ENCODE measurements at places on chromosomes 1 and 21.

GRCh38 chr1:67608661-67609576 is 76.1 kb upstream of the GADD45A start:
- no peak for DNase-seq

- no peak for DNase-seq
Observed at GRCh38 chr1:66335125-66335524, 198.8 kb upstream of the SGIP1 start.

DNA sequence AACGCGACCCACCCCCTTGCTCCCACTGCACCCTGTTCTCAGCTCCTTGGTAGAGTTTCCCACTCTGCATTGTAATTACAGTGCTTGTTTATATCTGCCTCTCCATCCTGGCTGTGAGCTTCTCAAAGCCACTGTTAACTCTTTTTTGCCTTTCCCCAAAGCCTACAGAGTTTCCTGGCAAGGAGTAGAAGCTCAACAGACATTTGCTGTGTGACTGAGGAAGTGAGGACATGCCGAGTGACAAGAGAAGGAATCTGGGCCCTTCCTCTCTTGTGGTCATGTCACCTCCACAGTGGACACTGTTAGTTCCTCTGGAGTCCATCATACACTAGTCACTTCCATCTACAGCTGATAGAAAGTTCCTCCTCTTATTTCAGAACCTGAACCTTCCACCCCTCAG is 6.1 kb upstream of the IGSF8 start:
- no peak for DNase-seq

DNA sequence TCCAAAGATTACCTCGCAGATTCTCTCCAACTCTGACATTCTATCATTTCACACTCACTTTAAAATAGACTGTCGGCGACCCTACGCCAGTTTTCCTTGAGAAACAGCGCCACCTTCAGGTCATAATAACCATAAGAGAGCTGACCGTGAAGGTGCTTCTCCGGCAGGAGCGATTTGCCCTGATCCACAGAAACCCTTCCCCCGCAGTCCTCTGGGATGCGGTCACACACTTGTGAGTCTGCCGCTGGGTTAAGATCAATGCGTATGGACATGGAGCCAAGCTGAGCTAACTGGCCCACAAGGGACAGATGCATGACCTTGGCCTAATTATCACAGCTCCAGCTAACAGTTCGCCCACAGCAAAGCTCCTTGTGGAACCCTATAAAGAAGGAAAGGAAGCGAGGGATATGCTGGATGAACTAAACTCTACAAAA is 32.8 kb upstream of the IFNAR2 start:
- DNase-seq, result no peak

GRCh38 chr1:206705726-206706297 is 21.1 kb downstream of the MAPKAPK2 start:
- DNase-seq, result no peak

GRCh38 chr1:227895828-227896685 is 51.7 kb downstream of the WNT9A start:
- DNase-seq, result no peak

DNA sequence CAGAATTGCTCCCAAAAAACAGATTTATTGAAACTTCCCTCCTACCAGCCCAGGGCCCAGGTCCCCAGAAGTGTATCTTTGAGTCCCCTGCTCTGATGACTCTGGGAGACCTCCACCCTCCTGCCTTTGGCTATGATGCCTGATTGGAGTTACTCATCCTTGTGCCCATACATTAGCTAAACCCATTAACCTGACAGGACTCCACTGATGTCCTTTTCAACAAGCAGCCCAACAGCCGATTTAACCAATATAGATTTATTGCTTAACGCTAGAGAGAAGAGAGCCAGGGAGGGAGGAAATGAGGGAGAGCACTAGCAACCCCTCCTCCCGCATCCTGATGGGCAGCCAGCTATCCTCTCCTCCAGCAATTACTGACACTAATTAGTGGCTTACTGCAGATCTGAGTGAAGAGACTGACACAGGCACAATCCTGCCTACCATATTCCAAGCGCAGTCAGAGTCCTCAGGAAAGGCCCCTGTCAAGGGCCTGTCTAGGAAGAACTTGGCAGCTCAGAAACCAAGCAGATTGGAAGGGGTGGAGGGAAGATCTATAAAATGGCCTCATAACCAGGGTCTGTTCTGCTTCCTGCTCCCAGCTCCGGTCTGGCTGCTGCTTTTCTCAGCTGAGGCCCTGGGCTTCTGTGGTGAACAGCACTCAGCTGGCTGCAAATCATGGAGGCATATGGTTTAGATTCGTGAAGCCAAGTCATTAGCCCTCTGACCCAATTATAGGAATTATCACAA is 484.5 kb upstream of the DAB1 start:
- no peak for DNase-seq

- DNase-seq, result no peak
Observed at GRCh38 chr1:239711768-239712167, 325.4 kb downstream of the CHRM3 start.

DNA sequence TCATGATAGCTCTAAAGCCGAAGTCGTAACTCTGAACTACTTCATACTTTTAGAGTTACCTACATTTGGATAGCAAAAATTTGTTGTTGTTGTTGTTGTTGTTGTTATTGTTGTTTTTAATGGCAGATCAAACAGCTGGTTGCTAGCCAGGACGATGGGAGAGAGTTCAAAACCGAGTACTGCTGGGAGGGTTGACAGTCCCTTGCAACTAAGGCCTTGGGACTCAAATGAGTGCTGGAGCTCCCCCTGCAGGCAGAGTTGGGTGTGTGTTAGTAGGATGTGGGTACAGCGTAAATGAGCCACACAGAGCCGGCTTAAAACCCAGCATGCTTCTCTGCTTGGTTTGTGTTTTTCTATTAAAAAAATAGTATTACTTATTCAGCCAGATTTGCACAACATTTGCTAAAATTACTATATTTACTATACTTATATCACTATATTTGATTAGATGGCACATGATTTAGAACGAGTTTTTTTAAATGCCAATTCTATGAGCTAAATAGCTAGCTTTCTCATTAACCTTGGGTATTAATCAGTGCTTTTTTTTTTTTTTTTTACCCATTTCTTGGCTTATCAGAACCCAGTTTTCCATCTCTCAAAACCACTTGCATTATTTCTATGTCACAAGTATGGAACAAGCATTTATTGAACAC is 129.2 kb upstream of the SYT6 start:
- peak; percentile 75 for DNase-seq

DNA sequence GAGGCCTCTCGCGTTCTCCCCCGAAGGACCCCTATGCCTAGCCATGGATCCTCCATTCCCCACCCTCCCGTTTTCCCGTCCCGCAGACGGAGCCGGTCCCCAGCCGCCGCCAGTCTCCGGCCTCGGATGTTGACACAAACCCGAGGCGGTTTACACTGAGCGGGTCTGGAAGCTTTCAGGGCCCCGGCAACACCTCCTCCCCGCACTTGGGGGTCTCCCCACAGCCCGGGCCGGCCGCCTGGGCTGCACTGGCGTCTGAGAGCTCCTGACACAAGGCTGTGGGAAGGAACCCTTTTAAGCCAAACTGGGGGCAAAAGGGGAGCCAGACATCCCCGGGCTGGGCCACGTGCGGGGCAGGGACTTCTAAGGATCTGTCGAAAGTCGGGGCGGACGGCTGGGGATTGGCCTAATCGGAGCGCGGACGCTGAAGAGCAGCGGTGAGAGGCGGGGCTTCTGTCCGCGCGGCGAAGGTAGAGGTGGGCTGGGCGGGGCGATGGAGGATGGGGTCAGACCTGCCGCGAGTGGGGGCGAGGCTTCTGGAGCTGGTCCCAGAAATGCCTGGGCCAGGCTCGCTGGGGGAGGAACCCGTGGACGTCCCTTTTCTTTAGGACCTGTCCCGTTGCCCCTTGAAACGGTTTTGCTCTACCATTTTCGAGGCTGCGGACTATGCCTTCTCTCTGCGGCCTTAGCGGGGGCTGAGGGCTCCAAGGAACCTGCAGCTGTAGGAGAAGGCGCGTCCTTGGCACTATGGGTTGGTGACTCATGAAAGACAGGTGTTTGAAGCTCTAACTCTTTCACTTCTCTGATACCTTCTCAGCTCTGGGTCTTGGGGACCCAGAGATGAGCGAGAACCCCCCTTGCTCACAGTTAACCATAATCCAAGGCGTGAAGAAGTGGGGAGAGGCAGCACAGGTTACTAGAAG is 1.2 kb upstream of the HPCAL4 start:
- peak; percentile 55 for DNase-seq

DNA sequence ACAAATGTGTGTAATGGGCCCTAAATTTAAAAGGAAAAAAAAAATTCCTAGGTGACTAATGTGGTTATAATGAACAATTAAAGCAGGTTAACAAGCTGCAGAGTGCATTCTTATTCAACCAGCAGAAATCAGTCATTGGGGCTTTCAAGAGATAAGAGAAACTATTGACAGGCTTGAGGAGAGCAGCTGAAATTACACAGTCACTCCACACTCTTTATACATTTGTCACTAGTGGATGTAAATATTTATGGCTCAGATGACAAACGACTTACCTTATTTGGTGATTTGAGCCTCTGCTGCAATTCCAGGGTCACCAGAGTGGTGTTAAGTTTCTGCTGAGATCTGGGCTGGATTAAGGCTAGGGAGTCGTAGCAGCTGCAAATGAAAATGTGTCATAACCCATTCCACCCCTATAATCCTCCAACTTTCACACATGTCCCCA is 896.3 kb downstream of the TTLL7 start:
- DNase-seq, result no peak

- no peak for DNase-seq
Observed at GRCh38 chr1:168466714-168467131, 77.1 kb downstream of the XCL2 start.

DNA sequence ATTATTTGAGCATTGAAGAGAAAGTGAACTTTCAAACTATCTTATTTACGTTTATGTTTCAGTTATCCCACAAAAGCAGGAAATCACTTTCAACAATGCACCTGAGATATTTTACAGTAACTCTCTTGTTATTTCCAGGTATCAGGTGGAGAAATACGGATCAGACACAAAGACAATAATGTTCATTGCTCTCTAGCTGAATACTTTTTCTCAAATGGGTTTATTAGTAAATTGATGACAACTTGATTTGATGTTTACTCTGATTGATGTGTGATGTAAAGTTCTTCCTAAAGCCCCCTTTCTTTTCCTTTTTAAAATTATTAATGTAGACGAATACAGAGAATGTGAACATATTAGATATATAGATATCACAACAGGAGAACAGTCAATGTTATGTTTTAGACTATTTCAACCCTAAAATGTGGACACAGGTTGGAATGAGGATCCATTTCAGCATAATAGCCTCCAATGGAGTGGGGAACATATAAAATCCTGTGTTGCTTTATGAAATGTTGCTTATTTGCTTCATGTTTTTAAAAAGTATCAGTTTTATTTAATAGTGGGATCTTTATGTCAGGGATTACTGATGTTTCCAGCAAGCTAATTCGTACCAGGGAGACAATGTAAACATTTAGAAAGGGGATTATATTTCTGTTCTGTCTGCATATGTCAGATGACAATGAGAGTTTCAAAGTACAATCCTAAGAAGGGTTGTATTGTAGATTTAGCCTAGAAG is 1522.3 kb upstream of the TPTE start:
- no peak for DNase-seq

- peak; percentile 54 for DNase-seq
Observed at GRCh38 chr1:70353601-70354331, 756 bp downstream of the ANKRD13C start.

- no peak for DNase-seq
Observed at GRCh38 chr1:22365331-22366295, 86.0 kb upstream of the ZBTB40 start.

DNA sequence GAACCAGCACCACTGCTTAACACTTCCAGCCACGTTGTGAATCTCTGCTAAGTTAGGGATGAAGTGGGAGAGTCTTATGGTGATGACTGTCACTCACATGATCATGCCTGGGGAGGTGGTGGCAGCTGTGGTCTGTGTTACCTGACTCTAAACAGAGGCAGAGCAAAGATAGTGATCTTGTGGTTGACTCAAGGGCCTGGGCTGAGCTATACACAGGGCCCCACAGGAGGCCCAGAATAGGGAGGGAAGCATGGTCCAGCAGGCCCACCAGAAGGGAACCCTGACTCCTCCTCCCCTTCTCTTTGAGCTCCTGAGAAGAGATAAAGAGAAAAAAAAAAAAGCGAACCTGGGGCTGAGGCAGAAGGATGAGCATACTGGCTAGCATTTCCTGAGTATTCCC is 55.0 kb downstream of the PLXNA2 start:
- no peak for DNase-seq

- no peak for DNase-seq
Observed at GRCh38 chr1:19009882-19010321, 53.4 kb upstream of the IFFO2 start.

GRCh38 chr21:40564318-40564717 is 282.6 kb downstream of the DSCAM start:
- no peak for DNase-seq

DNA sequence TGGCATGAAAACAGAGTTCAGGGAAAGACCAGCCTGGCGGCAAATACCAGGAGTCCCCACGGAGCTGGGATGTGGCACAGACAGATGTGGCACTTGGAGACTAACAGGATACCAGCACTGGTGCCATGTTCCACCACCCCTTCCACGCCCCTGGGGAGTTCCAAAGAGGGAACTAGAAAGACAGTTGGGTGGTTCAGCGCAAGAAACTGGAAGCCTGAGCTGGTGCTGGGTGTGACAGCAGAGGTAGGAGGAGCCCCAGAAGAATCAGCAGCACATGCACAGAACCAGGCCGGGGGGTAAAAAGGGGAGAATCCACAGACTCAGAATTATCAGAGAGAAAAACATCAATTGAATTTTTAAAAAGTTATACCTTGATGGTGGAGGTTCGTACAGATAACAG is 22.4 kb downstream of the DDX20 start:
- no peak for DNase-seq

Measured in CD4-positive, alpha-beta T cell (primary cell).